ENCODE measurements at places on chromosomes 3 and 15. TPM values are rescaled to one million over a fixed set of nuclear protein-coding genes. Genes with fewer than 3 reads are reported as not detected.

DNA sequence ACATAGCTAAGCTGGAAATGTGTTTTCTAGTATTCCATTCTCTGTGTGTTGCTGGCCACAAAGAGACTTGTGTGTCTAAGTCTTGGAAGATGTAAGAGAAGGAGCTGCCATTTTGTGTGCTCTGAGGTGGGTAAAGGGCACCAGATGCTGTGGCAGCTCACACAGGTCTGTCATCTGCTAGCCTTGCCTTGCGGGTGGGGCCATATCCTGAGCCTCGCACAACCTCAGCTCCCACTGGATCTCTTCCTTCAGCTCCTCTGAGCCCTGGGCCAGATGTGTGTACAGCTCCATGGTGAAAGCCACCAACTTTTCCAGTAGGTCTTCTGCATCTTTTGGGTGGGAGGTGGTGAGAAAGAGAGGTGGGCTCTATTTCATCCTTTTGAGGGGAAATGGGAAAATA lies 6.7 kb upstream of the TMC3 start:
- ATAC-seq, result no peak

GRCh38 chr3:16309558-16309957 lies 44.5 kb downstream of the OXNAD1 start:
- peak; percentile 79 for ATAC-seq

AADACL2 gene
- total RNA-seq, result not detected

ADAMTSL3 gene
- total RNA-seq, result 1.4 TPM

DNA sequence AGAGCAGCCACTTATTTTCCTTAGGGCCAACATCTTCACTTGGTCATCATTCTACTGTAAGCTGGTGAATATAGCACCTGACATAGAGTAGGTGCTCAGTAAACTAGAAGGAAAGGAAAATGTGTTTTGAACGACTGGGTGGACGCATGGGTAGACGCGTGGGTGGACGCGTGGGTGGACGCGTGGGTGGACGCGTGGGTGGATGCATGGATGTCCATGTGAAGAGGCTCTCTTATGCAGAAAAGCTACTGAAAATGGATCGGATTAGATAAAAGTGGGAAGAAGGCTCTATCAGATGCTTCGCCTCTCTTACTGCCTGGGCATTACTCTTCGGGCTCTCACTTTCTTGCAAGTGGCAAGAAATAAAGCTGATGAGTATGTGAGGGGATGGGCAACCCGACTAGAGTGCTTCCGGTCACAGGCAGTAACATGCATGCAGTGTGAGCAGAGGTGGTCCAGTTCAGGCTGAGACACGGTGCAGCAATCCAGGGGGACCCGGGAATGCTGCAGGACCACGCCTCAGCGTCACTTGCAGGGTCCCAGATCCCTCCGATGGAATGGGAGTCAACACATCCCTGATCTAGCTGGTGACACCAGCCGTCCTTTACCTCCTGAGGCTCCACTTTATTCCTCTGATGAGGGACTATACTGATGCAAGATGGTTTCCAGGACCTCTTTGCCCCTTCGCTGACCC lies 138.0 kb upstream of the MEF2A start:
- ATAC-seq, result no peak

- ATAC-seq, result peak; percentile 62
Measured at GRCh38 chr15:60519218-60519617, 40.3 kb upstream of the ICE2 start.

DNA sequence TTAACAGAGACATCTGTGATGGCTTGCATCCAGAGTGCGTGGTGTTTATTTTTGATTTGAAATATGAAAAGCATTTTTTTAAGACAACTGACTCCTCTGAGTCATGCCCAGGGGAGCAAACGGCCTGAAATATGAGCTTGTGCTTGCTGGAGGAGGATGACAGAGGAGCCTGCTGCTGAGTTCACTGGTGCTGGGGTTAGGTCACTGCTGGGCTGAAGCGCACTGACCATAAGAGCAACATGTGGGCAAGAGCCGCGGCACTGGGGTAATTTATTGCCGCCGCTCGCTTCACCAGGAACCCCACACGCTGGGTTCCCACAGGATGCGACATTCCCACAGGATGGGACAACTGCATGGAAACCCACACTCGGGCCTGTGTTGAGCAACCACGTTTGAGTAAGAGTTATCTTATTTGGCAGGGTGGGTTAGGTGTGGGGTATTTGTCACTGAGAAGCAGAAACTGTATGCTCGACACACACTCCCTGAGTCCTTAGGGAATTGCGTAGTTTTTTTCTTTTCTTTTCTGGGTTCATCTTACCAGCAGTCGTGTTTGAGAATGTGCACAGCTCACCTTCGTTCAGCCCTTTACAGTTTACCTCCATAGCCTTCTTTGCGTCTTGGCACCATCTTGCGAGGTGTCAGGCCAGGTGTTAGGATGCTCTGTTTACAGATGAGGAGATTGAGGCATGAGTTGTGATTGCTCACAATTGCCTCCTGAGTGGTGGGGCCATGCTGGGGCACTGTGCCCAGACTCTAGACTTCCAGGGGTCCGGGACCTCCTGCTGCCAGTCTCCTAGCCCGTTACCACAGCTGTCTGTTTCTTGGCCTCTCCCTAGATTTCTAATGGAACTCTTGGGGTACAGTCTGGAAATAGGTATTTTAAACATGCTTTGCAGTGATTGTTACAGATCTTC lies 60.4 kb downstream of the SMAD3 start:
- ATAC-seq, result peak; percentile 45

CA12 gene
- total RNA-seq, result 138 TPM

GRCh38 chr15:87489456-87489855 lies 767.1 kb downstream of the NTRK3 start:
- ATAC-seq, result no peak

Data from esophagus mucosa (tissue), 1 donor.